ENCODE measurements at places on chromosomes 5 and 9. TPM values are rescaled to one million over a fixed set of nuclear protein-coding genes. Genes with fewer than 3 reads are reported as not detected.
A peak's percentile ranks its signal among the peaks of the same experiment; 100 is the strongest.

The SLC34A3 gene
- total RNA-seq: not detected

- H3K36me3 ChIP-seq: no peaks in the 10 kb centered on the region
- DNase-seq: no peak
- no peak overlapping the region for H3K4me3 ChIP-seq
- H3K4me1 ChIP-seq: no peaks in the 10 kb centered on the region
These were observed 237.8 kb upstream of the EDIL3 start for GRCh38 chr5:84622461-84622860.

The KIAA1958 gene
- total RNA-seq: 5.4 TPM

The PLAC8L1 gene
- total RNA-seq: not detected

GRCh38 chr9:120443489-120443888 is 136.5 kb downstream of the CDK5RAP2 start:
- no peaks in the 10 kb centered on the region for H3K27me3 ChIP-seq
- no peak for DNase-seq
- no peak overlapping the region for H3K4me3 ChIP-seq
- peaks cover 5% of the 10 kb centered on the region for H3K4me1 ChIP-seq

DNA sequence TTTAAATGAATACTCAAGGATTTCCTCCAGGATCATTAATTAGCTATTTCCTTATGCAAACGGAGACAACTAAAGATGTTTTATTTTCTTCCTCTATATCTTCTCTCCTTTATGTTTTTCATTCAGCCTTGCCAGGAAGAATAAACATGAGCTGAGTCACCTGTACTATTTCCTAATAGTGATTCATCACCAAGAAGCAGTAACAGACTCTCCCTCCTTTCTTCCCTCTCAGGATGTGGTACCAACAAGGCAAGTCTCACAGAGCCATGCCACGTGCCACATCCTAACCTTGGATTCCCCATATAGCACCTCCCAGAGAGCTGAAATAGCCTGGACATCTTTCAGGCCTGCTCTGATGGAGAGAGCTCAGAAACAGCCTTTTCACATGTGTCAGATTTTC is 758.6 kb upstream of the DMAC1 start:
- no peak for DNase-seq
- no peaks in the 10 kb centered on the region for H3K36me3 ChIP-seq
- H3K4me3 ChIP-seq: no peak overlapping the region
- no peaks in the 10 kb centered on the region for H3K27me3 ChIP-seq
- H3K27ac ChIP-seq: no peak overlapping the region
- H3K4me1 ChIP-seq: no peaks in the 10 kb centered on the region

DNA sequence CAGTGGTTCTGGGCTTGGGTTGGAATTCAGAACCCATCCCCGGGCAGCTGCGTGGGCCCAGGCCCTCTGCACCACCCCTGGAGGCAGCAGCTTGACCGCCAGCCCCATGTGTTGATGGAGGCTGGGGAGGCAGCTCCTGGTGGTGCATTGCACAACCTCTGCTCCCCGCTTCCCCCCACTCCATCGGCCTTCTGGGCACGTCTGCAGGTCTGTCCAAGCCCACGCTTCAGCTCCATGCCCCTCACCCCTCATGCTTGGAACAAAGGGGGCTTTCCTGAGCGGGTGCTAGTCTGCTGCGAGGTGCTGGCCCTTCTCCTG is 1.4 kb downstream of the NCS1 start:
- H3K36me3 ChIP-seq: no peaks in the 10 kb centered on the region
- peaks cover 10% of the 10 kb centered on the region for H3K27me3 ChIP-seq
- no peak overlapping the region for H3K27ac ChIP-seq
- DNase-seq: no peak

GRCh38 chr9:29575219-29575618 is 2001.9 kb upstream of the C9orf72 start:
- no peaks in the 10 kb centered on the region for H3K36me3 ChIP-seq
- H3K4me3 ChIP-seq: no peak overlapping the region
- no peak overlapping the region for H3K27ac ChIP-seq
- H3K4me1 ChIP-seq: no peaks in the 10 kb centered on the region

The CTXN3 gene
- total RNA-seq: not detected

The IRX1 gene
- total RNA-seq: not detected

- no peak for DNase-seq
- no peaks in the 10 kb centered on the region for H3K27me3 ChIP-seq
- H3K27ac ChIP-seq: peak overlapping the region; percentile 91
- H3K4me3 ChIP-seq: peak overlapping the region; percentile 96
These were observed 315 bp downstream of the UBQLN1 start for GRCh38 chr9:83707518-83707767.

The FGF1 gene
- not detected for total RNA-seq

DNA sequence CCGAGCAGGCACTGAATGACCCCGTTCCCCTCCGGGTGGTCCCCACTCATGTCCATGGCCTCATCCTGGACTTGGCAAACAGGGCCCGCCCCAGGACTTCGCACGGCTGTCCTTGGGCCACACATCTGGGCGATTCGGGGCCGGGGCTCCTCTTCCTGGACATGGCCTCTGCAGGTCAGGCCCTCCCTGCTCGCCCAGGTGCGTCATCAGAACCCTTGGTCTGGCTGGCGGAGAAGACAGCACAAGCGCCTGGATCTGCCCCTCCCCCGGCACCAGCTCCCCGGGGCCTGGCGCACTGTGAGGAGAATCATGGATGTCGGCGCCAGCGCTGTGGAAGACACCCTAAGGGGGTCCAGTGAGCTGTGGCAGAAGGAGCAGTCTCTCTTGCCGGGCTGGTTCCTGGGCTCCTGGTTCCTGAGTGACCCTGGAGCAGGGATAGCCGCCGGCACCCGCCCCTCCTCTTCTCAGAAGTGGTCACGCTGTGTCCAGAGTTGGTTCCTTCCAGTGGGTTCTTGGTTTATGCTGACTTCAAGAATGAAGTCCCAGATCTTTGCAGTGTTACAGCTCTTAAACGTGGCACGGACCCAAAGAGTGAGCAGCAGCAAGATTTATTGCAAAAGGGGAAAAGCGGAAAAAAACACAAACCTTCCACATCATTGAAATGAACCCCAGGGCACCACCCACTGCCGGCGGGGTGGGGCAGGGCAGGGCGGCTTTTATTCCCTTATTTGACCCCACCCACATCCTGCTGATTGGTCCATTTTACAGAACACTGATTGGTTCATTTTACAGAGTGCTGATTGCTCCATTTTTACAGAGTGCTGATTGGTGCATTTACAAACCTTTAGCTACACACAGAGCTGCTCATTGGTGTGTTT is 25.9 kb upstream of the SLC12A7 start:
- no peak for DNase-seq
- no peaks in the 10 kb centered on the region for H3K36me3 ChIP-seq
- no peak overlapping the region for H3K4me3 ChIP-seq
- peaks cover 14% of the 10 kb centered on the region for H3K4me1 ChIP-seq
- H3K27me3 ChIP-seq: no peaks in the 10 kb centered on the region
- no peak overlapping the region for H3K27ac ChIP-seq

- no peak overlapping the region for H3K27ac ChIP-seq
- H3K4me1 ChIP-seq: peaks cover 8% of the 10 kb centered on the region
- H3K36me3 ChIP-seq: no peaks in the 10 kb centered on the region
- H3K27me3 ChIP-seq: no peaks in the 10 kb centered on the region
These were observed 146.5 kb downstream of the MEF2C start for GRCh38 chr5:88736494-88736893.

- H3K27ac ChIP-seq: no peak overlapping the region
- no peaks in the 10 kb centered on the region for H3K4me1 ChIP-seq
- DNase-seq: no peak
- H3K36me3 ChIP-seq: no peaks in the 10 kb centered on the region
These were observed 500.6 kb downstream of the EBF1 start for GRCh38 chr5:158599157-158599556.

DNA sequence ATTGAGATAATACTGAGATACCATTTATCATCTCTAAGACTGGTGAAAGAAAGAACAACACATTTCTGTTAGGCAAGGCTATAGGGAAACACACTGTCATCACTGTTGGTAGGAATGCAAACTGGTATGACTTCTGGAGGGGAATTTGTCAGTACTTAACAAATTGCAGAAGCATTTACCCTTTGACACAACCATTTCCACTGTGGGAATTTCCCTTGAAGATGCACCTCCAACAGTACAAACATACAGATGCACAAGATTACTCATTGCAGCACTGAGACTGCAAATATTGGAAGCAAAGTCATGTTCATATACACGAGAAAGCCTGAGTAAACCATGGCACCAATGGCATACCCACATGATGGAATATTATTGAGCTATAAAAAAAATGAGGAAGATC is 17.6 kb downstream of the GM2A start:
- no peak overlapping the region for H3K4me3 ChIP-seq
- peaks cover 20% of the 10 kb centered on the region for H3K36me3 ChIP-seq
- DNase-seq: no peak
- no peak overlapping the region for H3K27ac ChIP-seq

DNA sequence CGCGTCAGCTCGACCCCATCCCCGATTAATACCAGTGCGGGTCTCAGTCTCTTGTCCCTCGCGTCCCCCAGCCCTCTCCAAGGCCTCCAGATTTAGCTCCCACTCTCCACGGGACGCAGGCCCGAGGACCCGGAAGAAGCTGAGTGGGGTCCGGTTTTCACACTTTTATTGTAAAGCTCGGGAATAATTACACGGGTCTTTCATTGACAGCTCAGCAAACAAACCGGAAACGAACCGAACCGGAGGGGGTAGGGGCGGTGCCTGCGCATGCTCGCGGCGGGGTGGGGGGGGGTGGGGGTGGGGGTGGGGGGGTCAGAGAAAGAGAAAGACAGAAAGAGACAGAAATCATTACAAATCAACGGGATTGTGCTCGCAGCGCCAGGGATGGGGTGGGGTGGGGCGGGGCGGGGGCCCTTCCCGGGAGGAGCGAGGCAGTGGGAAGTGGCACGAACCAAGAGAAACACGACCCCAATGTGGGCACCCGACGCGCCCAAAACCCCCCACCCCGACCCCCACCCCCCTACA is 27.9 kb downstream of the PCDH1 start:
- DNase-seq: peak; percentile 72
- H3K4me3 ChIP-seq: peak overlapping the region; percentile 89
- peak overlapping the region; percentile 78 for H3K27ac ChIP-seq
- no peaks in the 10 kb centered on the region for H3K36me3 ChIP-seq
- peaks cover 16% of the 10 kb centered on the region for H3K4me1 ChIP-seq

The FOXD4L3 gene
- total RNA-seq: not detected

The PRRX2 gene
- total RNA-seq: not detected

DNA sequence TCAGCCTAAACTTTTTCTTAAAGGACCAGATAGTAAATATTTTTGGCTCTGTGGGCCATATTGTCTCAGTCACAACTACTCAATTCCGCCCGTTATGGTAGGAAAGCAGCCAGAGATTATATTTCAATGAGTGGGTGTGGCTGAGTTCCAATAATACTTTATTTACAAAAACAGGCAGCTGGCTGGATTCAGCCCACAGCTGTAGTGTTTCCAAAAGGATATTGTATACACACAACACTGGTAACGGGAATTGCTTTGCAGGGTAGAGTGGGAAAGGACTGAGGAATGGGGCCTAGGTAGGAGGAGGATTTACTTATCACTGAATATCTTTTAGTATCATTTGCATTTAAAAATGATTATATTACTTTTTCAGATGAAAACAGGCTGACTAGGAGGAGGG is 21.0 kb downstream of the GCNT4 start:
- no peaks in the 10 kb centered on the region for H3K36me3 ChIP-seq
- no peak overlapping the region for H3K4me3 ChIP-seq
- no peaks in the 10 kb centered on the region for H3K27me3 ChIP-seq
- no peak for DNase-seq
- no peak overlapping the region for H3K27ac ChIP-seq

All from natural killer cell (primary cell).